Spleen (tissue), 13 donors: ENCODE measurements at places on chromosomes 7 and 10.

- peaks cover 34% of the 10 kb centered on the region for H3K27me3 ChIP-seq
- no peak overlapping the region for H3K27ac ChIP-seq
- H3K4me1 ChIP-seq = peaks cover 30% of the 10 kb centered on the region
- H3K4me3 ChIP-seq = no peak overlapping the region
- H3K36me3 ChIP-seq = peaks cover 4% of the 10 kb centered on the region
Measured at GRCh38 chr7:45917658-45918057, 3.4 kb downstream of the IGFBP3 start.

DNA sequence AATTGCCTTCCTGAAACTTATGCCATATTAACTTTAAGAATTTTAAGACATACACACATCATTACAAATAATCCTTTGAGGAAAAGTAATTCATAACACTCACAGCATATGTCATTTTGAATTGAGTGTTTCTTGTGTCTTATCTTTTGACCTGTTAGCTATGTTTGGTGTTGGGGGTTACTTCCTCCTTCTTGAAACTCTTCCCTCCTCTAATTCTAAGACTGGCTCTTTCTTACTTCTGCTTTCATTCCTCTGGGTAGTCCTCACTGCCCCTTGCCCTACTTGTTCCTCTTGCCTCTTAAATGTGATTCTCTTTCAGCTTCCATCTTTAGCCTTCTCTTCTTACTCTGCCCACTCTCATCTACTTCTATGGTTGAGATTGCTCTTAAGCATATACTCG lies 28.3 kb upstream of the PIP4K2A start:
- DNase-seq = no peak
- peak overlapping the region; percentile 26 for H3K27ac ChIP-seq
- peaks cover 15% of the 10 kb centered on the region for H3K4me1 ChIP-seq
- H3K36me3 ChIP-seq = no peaks in the 10 kb centered on the region

DNA sequence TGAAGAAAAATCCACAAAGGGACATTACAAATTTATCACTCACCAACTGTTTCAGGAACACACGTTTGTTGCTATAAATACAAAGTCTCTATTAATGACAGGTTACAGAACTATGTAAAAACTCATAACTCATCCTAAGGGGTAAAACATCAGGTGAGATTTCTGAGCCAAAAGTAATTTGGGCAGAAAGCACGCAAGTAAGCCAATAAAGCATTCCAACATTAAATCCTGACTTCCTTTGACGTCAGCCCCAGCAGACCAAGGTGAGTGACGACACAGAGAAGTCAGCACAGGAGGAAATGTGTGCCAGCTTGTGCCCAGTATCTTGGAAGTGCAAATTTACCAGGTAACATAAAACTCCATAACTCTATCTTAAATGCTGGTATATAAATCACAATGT lies 45.7 kb downstream of the IMMP2L start:
- no peaks in the 10 kb centered on the region for H3K27me3 ChIP-seq
- DNase-seq = no peak
- no peaks in the 10 kb centered on the region for H3K36me3 ChIP-seq
- H3K4me1 ChIP-seq = no peaks in the 10 kb centered on the region

GRCh38 chr10:104300002-104300735 lies 31.2 kb downstream of the GSTO2 start:
- H3K27me3 ChIP-seq = no peaks in the 10 kb centered on the region
- no peak for DNase-seq
- H3K27ac ChIP-seq = peak overlapping the region; percentile 64
- no peaks in the 10 kb centered on the region for H3K36me3 ChIP-seq

DNA sequence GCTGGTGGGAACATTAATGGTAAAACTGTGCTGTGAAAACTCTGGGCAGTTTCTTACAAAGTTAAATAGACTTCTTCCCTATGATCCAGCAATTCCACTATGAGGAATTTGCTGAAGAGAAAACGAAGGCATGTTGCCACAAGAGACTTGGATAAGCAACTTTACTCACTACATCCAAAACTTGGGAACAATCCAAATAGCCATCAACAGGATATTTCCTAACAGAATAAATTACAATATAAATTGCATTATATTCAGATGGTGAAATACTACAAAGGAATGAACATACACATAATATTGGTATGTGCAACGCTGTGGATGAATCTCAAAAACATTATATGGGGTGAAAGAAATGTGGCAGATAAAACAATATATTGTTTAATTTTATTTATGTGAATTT lies 21.4 kb upstream of the MKI67 start:
- DNase-seq = no peak
- H3K4me1 ChIP-seq = peaks cover 7% of the 10 kb centered on the region
- H3K36me3 ChIP-seq = no peaks in the 10 kb centered on the region

- H3K36me3 ChIP-seq = no peaks in the 10 kb centered on the region
- no peaks in the 10 kb centered on the region for H3K27me3 ChIP-seq
- no peaks in the 10 kb centered on the region for H3K4me1 ChIP-seq
- H3K4me3 ChIP-seq = no peak overlapping the region
- H3K27ac ChIP-seq = no peak overlapping the region
Measured at GRCh38 chr7:28280516-28280915, 99.9 kb upstream of the JAZF1 start.

- H3K4me3 ChIP-seq = no peak overlapping the region
- H3K27ac ChIP-seq = no peak overlapping the region
- H3K4me1 ChIP-seq = no peaks in the 10 kb centered on the region
- DNase-seq = no peak
- no peaks in the 10 kb centered on the region for H3K36me3 ChIP-seq
Measured at GRCh38 chr7:156661637-156662036, 21.1 kb downstream of the RNF32 start.

DNA sequence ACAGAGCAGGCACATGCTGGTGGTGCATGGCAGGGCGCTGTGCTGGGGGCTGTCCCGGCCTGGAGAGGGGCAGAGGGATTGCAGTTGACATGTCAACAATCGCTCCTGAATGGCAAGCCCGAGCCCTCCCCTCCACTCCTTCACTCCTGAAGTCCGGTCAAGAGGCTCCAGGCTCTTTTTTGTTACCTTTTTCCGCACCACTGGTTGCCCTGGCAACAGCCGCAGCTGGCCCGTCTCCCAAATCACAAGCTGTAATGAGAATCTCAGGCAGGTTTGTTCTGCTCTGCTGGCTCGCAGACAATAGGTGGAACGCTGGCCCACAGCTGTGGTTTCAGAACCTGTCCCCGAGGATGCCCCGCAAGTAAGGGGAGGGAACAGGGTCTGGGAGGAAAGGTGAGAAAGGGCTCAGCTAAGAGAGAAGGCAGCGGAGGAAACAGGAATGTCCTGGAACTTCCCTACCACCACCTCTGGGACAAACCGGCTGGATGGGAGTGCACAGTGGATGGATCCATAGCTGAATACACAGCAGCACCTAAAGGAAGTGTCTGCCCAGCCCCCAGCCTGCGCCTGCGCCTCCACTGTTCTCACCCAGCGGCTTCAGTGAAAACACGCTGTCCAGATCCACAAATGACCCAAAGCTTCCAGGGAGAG lies 58.9 kb downstream of the CALML3 start:
- H3K27me3 ChIP-seq = no peaks in the 10 kb centered on the region
- DNase-seq = peak; percentile 79

DNA sequence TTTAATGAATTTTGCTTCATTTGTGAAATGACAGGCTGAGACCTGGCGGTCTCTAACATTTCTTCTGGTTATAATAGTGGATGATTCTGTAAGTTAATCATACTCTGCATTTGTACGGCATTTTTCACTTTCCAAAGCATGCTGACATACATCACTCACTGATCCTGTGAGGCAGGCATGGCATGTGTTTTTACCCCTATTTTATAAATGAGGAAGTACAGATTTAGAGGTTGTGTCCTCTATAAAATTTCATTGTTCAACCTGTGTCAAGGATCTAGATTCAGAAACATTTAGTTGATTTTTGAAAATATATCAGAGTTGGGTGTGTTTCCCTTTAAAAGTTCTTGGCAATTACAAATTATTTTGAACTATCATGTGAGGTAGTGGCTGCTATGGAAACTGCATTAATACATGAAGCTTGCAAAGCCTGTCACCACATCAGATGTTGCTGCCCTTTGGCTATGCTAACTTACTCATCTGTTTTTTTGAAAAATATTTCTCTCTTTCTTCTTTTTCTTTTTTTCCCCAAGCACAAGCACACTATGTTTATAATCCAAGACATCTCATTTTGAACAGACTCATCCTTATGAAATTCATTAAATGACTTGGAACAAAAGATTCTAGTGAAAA lies 172.7 kb downstream of the GNAI1 start:
- H3K4me1 ChIP-seq = no peaks in the 10 kb centered on the region
- H3K27ac ChIP-seq = no peak overlapping the region
- no peaks in the 10 kb centered on the region for H3K36me3 ChIP-seq
- no peaks in the 10 kb centered on the region for H3K27me3 ChIP-seq
- DNase-seq = no peak

- no peaks in the 10 kb centered on the region for H3K27me3 ChIP-seq
- no peak overlapping the region for H3K27ac ChIP-seq
- H3K4me3 ChIP-seq = no peak overlapping the region
- DNase-seq = no peak
Measured at GRCh38 chr7:134126146-134126545, 994 bp upstream of the LRGUK start.

- no peak for DNase-seq
- H3K27ac ChIP-seq = no peak overlapping the region
- no peaks in the 10 kb centered on the region for H3K27me3 ChIP-seq
- no peaks in the 10 kb centered on the region for H3K36me3 ChIP-seq
- no peak overlapping the region for H3K4me3 ChIP-seq
- no peaks in the 10 kb centered on the region for H3K4me1 ChIP-seq
Measured at GRCh38 chr10:58023341-58024073, 244.2 kb downstream of the IPMK start.

- H3K4me3 ChIP-seq = no peak overlapping the region
- peaks cover 6% of the 10 kb centered on the region for H3K4me1 ChIP-seq
- H3K27me3 ChIP-seq = no peaks in the 10 kb centered on the region
- DNase-seq = no peak
Measured at GRCh38 chr10:108902619-108903285, 1020.6 kb downstream of the XPNPEP1 start.

GRCh38 chr10:79313911-79314439 lies 33.3 kb upstream of the PPIF start:
- H3K27me3 ChIP-seq = no peaks in the 10 kb centered on the region
- no peak overlapping the region for H3K4me3 ChIP-seq
- peaks cover 59% of the 10 kb centered on the region for H3K36me3 ChIP-seq
- H3K4me1 ChIP-seq = peaks cover 21% of the 10 kb centered on the region

DNA sequence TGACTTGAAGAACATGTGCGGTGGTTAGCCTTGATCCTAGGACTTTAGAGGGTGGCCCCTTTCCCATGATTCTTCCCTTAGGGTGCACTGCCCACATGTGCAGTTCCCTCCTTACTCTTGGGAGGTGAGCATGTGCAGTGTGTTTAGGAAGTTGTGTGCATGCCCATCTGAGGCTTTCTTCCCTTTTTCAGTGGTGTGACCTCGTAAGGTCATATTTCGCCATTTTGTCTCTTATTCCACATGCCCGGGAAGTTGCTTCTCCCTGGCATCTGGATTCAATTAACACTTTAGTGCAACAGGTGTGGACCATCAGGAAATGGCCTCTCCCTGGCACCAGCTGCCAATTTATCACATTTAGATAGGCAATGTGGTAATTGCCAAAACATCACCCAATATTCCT lies 380.6 kb upstream of the VSTM2A start:
- no peaks in the 10 kb centered on the region for H3K4me1 ChIP-seq
- no peak overlapping the region for H3K27ac ChIP-seq
- H3K4me3 ChIP-seq = no peak overlapping the region
- no peaks in the 10 kb centered on the region for H3K36me3 ChIP-seq

- no peak overlapping the region for H3K27ac ChIP-seq
- peaks cover 5% of the 10 kb centered on the region for H3K36me3 ChIP-seq
- no peak for DNase-seq
- no peaks in the 10 kb centered on the region for H3K4me1 ChIP-seq
Measured at GRCh38 chr7:140752533-140752932, 56.0 kb downstream of the NDUFB2 start.

- H3K27me3 ChIP-seq = no peaks in the 10 kb centered on the region
- H3K27ac ChIP-seq = no peak overlapping the region
- no peaks in the 10 kb centered on the region for H3K36me3 ChIP-seq
- no peaks in the 10 kb centered on the region for H3K4me1 ChIP-seq
- H3K4me3 ChIP-seq = no peak overlapping the region
- DNase-seq = no peak
Measured at GRCh38 chr10:114711869-114712250, 53.8 kb upstream of the ABLIM1 start.

- H3K27me3 ChIP-seq = no peaks in the 10 kb centered on the region
- H3K4me1 ChIP-seq = no peaks in the 10 kb centered on the region
Measured at GRCh38 chr7:45617166-45617565, 43.0 kb downstream of the ADCY1 start.

DNA sequence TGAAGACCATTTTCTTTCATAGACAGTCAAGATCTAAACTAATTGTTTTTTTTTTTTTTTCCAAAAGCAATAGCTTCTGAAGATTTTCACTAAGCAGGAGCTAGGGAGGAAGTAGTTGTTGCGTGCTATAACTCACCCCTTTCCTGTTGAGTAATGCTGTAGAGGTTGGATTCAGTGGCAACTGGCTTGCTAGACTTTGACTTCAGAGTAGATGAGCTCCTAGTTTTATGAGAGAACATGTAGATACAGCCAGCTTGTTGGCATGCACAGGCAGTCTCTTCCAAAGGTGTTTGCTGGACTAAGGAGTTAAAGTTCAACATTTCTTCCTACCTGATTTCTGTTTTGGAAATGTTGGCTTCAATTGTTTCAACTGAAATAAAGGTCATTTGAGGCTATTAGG lies 66.2 kb upstream of the MXI1 start:
- no peaks in the 10 kb centered on the region for H3K27me3 ChIP-seq
- peaks cover 15% of the 10 kb centered on the region for H3K4me1 ChIP-seq
- no peaks in the 10 kb centered on the region for H3K36me3 ChIP-seq
- DNase-seq = no peak
- peak overlapping the region; percentile 7 for H3K27ac ChIP-seq
- no peak overlapping the region for H3K4me3 ChIP-seq

GRCh38 chr10:88851706-88852105 lies at the start of gene ANKRD22:
ANKRD22 (minus strand) TSS chr10:88851844; CDS start chr10:88851607, 237 bp downstream.
- H3K36me3 ChIP-seq = no peaks in the 10 kb centered on the region
- peak within 1 kb of the TSS; percentile 46 for H3K27ac ChIP-seq
- no peak for DNase-seq
- H3K27me3 ChIP-seq = no peaks in the 10 kb centered on the region
- H3K4me3 ChIP-seq = peak within 1 kb of the TSS; percentile 8
- H3K4me1 ChIP-seq = peaks cover 64% of the 10 kb centered on the region

- H3K27ac ChIP-seq = no peak overlapping the region
- no peaks in the 10 kb centered on the region for H3K27me3 ChIP-seq
- no peak for DNase-seq
- no peak overlapping the region for H3K4me3 ChIP-seq
Measured at GRCh38 chr7:153193144-153193595, 433.6 kb downstream of the ACTR3B start.

DNA sequence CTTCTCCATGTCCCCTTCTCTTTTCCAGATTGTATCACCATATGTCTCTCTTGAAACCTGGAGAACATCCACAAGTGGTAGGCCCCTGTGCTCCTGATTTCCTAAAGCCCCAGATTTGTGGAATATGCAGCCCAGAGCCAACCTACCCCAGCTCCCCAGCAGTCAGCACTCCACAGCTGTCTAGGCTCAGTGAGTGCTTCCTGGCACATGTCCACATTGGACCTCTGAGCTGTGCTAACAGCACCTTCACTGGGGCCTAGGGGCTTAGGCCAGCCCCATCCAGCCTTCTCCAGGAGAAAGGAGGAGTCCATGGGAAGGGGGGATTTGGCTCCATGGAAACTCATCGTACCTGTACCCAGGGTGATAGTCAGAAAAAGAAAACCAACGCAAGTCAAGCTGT lies 192.7 kb downstream of the FGFR2 start:
- no peak for DNase-seq
- H3K36me3 ChIP-seq = no peaks in the 10 kb centered on the region
- H3K27ac ChIP-seq = no peak overlapping the region
- H3K4me3 ChIP-seq = no peak overlapping the region

- no peaks in the 10 kb centered on the region for H3K27me3 ChIP-seq
- no peak overlapping the region for H3K4me3 ChIP-seq
- peaks cover 18% of the 10 kb centered on the region for H3K4me1 ChIP-seq
- no peaks in the 10 kb centered on the region for H3K36me3 ChIP-seq
Measured at GRCh38 chr10:6292741-6293151, 90.0 kb downstream of the PFKFB3 start.
